ENCODE measurements at places on chromosomes 3 and 15.

GRCh38 chr3:100333970-100334487 lies 528 bp upstream of the NIT2 start:
- no peak for DNase-seq

DNA sequence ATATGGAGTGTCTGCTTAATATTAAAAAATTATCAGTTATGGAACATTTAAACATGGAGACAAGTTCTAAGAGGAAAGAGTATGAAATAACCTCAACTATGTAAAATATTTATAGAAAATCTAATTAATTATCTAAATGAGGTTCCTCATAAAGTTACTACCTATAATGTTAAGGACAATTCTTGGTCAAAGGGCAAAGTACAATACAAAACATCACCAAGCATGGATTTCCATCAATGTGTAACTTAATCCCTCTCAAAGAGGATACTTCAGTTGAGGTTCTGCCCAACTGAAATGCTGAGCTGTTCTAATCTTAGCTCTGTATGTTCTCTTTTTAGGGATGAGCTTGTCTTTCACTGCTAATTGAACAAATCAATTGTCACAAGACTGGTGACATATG lies 56.0 kb upstream of the CHRM5 start:
- no peak for DNase-seq

DNA sequence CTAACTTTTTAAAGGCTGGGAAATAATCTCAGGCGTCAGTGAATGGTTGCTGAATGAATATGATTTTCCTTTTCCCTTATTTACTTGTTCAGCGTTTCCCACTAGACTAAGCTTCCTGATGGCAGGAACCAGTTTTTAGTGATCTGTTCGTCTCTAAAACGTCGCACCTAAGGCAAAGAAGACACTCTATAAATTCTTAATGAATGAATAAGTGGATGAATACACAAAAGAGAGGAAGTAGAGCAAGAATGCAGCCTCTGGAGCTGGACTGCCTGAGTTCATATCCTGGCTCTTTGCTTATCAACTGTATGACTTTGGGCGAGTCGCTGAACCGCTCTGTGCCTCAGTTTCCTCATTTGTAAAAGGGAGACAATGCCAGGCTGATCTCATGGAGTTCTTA lies 38.7 kb downstream of the WNT7A start:
- DNase-seq: no peak

DNA sequence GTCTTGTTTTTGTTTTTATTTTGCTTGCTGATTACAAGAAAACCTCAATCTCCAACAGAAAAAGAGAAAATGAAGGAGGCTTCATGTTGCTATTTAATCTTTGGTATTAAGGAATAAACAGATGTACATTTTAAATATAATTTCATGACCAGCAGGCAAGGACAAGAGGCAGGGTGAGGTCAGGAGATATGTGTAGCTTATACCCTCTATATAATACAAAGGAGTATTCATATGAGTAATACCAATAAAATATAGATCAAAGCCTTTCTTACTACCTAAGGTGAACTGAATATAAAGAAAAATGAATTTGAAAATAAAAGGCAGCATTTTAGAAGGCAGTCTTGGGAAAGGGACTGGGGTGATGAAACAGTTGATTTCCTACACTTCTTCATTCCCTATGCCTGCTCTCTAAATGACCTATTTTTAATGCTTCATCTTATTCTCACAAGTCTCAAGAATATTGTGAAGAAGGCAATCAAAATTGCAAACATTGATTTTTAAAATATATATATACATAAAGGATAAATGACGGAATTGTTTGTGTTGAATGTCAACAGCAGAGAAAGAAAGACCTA lies 8.6 kb upstream of the CBLB start:
- no peak for DNase-seq

GRCh38 chr15:65333148-65333820 lies 28.8 kb downstream of the RNU5B-1 start:
- no peak for DNase-seq

GRCh38 chr3:61575893-61576292 lies 14.5 kb downstream of the PTPRG start:
- DNase-seq: no peak

DNA sequence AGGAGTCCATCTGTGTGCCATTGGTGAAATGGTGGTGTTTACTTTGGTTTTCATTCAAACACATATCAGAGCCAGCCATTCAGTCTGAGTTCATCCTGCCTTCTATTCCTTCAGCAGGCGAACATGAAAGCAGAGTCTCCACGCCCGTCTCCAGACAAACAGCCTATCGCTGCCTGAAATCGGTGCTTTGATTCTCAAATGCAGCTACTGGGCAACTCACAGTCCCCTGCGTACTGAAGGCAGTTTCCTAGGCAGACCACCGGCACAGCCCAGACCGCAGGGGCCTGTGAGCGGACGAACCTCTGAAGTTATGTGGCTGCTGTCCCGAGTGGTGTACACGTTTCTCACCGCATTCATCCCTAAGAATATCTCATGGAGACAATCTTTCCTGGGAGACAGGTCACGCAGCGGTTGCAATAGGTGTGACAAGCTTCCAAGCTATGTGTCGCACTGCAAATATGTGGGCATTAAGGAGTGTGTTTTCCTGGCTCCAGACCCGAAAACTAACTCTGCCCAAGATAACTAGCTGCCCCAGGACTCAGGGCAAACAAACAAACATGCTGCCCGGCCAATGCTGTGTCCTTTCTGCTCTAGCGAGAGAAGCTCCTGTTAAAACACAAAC lies 16.9 kb upstream of the RYR3 start:
- peak; percentile 75 for DNase-seq
